Regular cardiac myocyte (primary cell): ENCODE measurements at places on chromosomes 2 and 18. TPM values are rescaled to one million over a fixed set of nuclear protein-coding genes. Genes with fewer than 3 reads are reported as not detected.

CARF gene
- 2.5 and 5.9 TPM in 2 replicates for total RNA-seq

OSR1 gene
- 12.1 and 21.4 TPM in 2 replicates for total RNA-seq

GPR75 gene
- 0.28 and 1.2 TPM in 2 replicates for total RNA-seq

ADI1 gene
- total RNA-seq: 32.4 and 52.7 TPM in 2 replicates
